Activated CD8-positive, alpha-beta memory T cell treated with anti-CD3 and anti-CD28 coated beads for 1 hour (primary cell): ENCODE measurements at places on chromosomes 6 and 20.

DNA sequence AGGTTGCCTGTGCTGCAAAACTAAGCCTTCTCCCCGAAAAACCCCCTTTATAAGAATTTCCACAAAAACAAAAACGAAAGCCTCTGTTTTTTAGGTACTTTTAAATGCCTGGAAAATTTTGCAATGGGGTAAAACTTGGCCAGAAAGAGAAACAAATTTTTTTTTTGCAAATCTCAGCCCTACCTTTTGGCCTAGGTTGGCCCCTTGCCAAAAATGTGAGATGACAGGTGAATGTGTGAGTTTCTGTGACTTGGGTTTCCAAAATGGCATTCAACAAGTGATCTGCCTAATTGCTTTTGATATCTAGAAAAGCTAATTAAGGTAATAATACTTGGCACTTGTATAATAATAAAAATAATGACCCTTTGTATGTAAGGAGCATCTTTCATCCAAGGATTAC, 48.4 kb downstream of the MAFB start:
- DNase-seq: no peak

GRCh38 chr6:44428682-44429081, 41.2 kb downstream of the CDC5L start:
- DNase-seq: no peak

DNA sequence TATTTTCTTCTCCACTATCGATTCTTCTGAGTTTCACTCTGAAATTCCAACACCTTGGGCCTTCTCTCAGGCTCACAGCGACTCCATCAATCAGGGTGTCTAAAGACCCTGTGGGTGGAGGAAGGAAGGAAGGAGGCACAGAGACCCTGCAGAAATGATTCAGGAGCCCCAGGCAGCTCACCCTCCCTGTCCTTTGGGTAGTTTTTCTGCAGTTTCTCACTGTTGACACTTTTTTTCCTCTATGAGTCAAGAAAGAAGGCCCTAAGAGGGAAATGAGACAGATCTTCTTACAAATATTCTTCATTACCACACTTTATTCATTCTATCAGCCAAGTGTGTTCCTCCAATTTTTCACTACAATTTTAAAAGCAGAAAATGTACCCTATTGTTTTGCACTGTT, 34.2 kb upstream of the TBXT start:
- no peak for DNase-seq

DNA sequence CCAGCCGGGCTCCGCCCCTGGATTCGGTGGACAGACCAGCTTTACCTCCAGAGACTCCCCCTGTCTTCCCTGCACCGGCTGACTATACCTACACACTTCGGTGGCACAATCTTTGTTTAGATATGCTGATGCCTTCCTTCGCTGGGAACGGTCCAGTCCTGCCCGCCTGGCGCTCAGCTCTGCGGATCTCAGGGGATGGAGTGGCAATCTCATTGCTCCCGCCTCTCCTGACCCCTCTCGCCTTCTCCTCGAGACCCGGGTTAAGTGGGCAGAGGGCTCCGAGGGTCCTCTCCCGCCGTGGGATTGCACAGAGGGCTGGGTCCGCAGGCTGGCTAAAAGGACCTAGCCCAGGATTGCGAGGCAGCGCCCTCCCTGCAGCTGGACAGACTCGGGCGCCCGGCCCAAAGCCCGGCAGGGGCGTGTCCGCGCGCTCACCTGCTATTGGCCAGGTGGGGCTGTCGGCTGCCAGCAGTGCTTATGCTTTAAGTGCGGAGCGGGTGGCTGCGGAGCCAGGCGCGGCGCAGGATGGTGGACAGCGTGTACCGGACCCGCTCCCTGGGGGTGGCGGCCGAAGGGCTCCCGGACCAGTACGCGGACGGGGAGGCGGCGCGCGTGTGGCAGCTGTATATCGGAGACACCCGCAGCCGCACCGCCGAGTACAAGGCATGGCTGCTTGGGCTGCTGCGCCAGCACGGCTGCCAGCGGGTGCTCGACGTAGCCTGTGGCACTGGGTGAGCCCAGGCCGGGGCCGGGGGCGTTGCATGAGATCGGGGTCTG, at the start of gene GNMT:
GNMT (plus strand) TSS at position 512 of the 777 bp plus-strand sequence; CDS start at position 526, 14 bp downstream.
- peak; percentile 11 for DNase-seq

- DNase-seq: no peak
Observed at GRCh38 chr6:83370567-83370966, 60.3 kb downstream of the ME1 start.

GRCh38 chr6:148572676-148573335, 174.0 kb upstream of the UST start:
- no peak for DNase-seq

DNA sequence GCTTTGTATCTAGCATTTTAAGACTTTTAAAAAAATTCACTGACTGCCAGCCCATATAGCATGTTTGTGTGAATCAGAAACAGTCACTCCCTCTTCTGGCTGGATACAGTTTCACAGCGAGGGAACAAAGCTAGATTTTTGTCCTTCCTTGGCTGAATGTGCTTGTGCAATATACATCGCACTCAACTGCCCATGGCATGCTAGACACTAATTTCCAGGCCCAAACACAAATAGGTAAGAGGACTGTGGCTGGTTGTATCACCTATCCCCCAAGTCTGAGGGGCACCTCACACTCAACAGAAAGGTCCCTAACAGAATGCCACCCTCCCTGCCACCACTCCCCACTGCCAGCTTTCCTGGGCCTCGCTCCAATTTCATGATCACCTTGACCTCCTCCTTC, 16.2 kb upstream of the BLCAP start:
- DNase-seq: no peak

GRCh38 chr6:293193-294174, 1.2 kb downstream of the DUSP22 start:
- peak; percentile 16 for DNase-seq

DNA sequence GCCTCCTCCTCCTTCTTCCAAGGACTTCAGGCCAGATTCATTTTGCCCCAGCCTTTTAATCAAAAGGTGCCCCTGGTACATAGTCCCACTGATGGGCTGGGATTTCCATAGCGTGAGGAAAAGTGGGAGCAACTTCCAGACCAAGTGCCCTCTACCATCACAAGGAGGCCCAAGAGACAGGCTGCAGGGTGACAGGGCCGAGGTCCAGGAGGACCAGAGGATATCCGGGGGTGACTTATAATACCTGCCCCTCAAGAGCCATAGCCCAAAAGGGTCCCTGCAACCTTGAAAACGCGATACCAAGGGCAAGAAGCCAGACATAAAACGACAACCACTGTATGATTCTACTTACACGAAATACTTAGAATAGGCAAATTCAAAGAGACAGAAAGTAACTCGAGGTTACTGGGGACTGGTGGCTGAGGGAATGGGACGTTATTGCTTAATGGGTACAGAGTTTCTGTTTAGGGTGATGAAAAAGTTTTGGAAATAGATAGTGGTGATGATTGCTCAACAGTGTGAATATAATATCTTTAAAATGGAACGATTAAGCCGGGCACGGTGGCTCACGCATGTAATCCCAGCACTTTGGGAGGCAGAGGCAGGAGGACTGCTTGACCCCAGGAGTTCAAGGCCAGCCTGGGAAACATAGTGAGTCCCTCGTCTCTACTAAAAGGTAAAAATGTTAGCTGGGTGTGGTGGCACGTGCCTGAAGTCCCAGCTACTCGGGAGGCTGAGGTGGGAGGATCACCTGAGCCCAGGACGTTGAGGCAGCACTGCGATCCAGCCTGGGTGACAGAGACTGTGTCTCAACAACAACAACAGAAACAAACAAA, 71.9 kb downstream of the NOL4L start:
- DNase-seq: no peak

GRCh38 chr6:15368873-15369272, 123.0 kb downstream of the JARID2 start:
- DNase-seq: no peak

- no peak for DNase-seq
Observed at GRCh38 chr20:7038029-7038428, 270.5 kb downstream of the BMP2 start.

DNA sequence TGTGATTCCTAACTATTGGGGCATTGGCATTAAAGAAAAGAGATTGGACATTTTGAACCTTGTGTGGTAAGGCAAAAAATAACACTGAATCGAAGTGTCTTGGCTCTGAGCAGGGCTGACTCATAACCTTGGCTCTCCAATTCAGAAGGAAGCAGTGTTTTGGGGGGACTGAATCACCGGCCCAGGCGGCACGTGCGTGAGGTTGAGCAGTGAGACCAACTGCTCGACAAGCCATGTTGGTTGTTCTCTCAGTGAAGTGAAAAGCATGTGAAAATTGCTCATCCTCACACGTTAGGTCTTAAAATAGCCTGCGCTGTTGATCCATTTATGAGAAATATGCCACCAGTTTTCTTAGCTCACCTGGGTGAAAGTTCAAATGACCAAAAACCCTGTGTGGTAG, 137.8 kb upstream of the SPACA1 start:
- no peak for DNase-seq

DNA sequence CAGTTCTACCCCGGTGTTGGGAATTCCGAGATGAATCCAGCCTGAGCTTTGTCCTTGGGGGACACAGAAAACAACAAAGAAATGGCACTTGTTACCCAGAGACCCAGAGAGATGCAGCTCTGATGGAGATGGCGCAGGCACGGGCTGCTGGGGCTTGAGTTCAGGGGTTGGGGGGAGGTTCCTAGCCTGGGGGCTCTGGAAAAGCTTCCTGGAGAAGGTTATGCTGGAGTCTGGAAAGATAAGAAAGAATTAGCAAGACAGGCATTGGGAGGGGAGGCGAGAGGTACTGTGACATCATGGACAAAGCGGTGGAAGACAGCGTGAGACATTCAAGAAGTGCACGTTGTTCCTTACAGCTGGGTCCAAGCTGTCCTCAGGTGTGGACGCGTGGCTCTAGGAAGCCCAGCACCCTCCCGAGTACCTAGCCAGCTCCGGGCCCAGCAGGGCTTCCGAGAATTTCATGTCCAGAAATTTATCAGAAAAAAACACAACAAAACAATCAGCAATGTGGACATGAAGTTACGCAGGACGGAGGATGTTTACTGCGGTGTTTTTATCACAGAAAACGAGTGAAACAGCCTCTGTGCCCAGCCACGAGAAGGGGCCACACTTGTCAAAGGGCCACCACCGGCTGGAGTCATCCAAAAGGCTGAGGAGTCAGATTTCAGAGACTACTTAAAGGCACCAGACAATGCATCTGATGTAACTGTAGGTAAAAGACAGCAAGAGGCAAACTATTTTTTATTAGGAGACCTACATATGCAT, 39.5 kb downstream of the C20orf203 start:
- DNase-seq: no peak

DNA sequence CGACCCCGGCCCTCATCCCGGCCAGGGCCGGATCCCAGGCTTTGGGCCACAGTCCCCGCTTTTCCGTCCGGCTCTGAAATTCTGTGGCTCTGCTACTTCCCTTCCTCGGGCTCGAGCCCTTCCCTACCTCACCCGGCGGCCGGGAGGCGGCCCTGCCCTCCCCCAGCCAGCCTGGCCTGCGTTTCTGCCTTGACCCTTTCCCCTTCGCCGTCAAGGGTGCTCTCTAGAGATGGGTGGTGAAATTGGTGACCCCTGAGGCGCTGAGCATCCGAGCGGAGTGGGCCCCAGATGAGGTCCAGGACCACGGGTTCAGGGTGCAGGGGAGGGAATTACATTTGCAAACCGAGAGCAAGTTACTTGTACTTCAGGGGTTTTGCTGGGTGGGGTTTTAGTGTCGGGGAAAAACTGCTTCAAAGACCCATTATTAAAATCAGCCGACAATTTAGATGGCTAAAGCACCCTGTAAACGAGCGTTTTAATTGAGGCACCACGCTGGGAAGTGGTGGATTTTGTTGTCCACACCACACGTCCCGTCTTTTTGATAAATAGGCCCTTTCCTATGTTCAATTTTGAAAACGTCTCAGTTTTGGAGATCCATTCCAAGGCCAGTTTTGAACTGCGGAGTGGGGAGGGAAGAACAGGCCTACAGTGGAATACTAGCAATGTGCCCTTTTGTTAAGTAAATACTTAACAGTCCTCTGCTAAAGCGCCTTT, 9.9 kb downstream of the TFAP2A start:
- no peak for DNase-seq

- no peak for DNase-seq
Observed at GRCh38 chr20:1440024-1440423, 26.6 kb downstream of the NSFL1C start.

DNA sequence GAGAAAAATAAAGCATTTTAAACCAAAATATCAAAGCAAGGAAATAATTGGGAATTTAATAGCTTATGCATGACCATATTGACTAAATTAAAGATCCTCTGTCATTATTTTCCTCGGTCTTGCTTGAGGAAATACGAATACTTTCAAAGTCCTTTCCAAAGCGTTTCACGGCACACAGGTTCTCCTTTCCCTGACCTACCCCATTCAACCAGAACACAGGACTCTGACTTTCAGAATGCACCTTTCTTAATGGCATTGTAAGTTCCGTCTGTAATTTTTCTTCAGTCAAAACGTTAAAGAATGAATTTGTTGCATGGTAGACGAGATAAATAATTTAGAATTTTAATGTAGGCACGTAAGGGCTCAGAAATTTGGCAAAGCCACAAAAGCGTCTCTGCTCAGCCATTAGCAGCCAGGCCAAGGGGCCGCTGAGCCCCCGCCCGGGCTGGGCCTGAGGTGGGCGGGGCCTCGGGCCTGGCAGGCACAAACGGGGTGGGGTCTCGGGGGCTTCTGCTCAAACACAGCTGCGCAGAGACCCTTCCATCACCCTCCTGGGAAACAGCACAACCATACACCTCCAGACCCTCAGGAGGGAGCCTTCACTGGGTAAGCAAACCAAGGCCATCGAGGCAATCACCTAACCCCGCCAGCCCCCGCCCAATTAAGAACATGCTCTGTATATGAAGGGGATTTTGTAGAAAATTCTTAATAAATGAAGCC, 3.4 kb downstream of the NEDD9 start:
- DNase-seq: no peak

- no peak for DNase-seq
Observed at GRCh38 chr20:62227591-62227976, 7.5 kb upstream of the HRH3 start.

GRCh38 chr20:62454904-62455636, 20.7 kb downstream of the GATA5 start:
- DNase-seq: no peak

- DNase-seq: no peak
Observed at GRCh38 chr6:166969390-166970002, 13.1 kb upstream of the RNASET2 start.

DNA sequence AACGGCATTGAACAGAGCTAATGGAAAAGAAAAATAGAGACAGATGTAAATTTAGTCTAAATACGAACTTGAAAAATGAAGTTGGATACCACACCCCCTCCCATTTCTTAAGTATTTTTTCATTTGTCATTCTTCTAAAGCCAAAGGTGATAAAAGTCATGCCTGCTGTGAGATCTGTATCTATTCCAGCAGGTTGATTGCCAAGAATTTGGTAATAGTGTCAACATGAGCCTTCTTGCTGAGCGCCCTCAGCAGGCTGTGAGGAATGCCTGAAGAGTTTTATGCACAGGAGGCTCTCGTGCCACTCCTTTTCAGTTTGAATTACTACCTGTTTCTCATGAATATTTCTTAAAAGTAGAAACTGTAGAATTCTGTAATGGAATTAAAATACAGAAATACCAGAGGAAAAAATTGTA, 165.4 kb downstream of the QKI start:
- no peak for DNase-seq
